OCI-M1 (cell line): ENCODE measurements at places on chromosomes 16 and 17.

- no peak for DNase-seq
These were observed 143.7 kb upstream of the RCVRN start for GRCh38 chr17:10048629-10049350.

- peak; percentile 53 for DNase-seq
These were observed 47.9 kb downstream of the NOL11 start for GRCh38 chr17:67765623-67766022.

DNA sequence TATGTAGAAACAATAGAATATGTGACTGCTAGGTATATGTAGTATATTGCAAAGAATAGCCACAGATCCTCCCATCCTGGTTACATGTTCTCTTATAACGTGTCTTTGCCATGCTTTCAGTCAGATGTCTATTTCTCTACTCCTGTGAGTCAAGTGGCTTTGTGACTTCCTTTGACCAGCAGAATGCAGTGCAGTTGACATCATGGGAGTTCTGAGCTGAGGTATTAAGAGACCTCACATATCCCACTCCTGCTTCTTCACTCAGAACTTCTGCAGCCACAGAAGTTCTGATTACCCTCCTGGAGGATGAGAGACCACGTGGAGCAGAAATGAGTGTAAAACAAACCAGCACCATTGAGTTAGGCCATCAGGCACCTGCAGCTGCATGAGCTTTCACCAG lies 222.5 kb downstream of the PRKCA start:
- no peak for DNase-seq

GRCh38 chr17:42613699-42614295 lies 4.3 kb downstream of the TUBG1 start:
- no peak for DNase-seq

GRCh38 chr17:77779711-77780539 lies 178.6 kb upstream of the TNRC6C start:
- DNase-seq, result no peak

GRCh38 chr17:71942626-71943025 lies 178.2 kb upstream of the SOX9 start:
- DNase-seq, result no peak

DNA sequence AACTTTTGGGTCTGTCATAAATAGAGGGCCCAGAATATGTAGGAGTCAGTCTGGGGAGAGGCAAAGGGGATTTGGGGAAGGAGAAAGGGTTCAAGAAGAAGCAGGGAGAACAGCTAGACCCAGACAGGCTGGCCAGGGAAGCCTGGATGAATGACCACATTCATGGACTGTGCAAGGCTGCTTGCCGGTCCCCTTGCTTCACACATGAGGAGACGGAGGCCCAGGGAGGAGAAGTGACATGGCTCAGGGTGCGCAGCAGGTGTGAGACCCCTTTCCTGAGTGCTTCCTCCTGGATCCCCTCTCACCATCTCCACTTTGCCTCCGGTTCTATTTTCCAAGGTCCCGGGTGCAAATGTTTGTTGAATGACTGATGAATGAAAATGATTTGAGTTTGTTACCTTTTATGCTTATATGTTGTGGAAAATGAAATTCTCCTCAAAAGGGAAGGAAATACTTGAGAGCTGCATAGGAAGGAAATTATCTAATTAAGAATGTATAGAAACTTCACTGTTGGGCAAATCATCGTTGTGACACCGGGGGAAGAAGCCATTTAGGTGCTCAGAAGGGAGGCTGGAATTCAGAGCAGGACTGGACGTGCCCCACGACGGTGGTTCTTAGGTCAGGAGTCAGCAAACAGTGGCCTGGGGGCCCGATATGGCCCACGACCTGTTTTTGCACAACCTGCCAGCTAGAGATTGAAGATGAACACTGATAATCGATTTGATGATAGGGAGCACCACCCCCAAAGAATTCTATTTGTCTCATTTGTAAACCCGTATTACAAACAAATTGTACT lies 559 bp downstream of the ITGAM start:
- DNase-seq, result no peak

DNA sequence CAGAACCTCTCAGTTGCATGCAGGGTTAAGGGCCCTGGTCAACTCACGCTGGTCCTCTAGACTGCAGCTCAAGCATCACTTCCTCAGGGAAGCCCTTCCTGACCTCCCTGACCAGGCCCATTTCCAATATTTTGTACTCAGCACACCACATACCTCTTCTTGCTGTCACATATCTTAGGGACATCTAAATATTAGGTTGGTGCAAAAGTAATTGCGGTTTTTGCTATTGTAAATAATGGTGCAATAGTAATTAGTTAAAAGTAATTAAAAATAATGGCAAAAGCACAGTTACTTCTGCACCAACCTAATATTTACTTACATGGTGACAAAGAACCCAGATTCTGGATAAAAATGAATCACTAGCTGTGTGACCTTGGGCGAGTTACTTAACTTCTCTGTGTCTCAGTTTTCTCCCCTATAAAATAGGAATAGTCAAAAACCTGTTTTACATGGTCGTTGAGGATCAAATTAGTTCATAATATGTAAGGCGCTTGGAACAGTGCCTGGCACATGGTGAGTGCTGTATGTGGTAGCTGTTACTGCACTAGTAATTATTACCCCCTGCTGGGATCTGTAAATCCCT lies 177.4 kb downstream of the PRKCB start:
- no peak for DNase-seq

DNA sequence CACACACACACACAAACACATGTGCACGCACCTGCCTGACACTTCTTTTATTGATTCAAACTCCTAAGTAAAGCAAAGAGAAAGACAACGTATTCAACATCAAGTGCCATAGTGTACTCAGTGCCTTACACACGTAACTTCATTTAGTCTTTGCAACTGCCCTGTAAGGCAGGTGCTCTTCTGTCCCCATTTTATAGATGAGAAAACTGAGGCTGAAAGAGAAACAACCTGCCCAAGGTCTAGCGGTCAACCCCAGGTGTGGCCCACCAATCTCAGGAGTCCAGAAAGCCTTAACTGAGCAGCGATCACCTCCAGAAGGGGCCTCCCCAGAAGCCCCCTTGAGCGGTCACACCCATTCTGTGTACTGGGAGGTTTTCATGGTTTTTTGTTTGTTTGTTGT lies 10.3 kb upstream of the GSG1L start:
- no peak for DNase-seq

DNA sequence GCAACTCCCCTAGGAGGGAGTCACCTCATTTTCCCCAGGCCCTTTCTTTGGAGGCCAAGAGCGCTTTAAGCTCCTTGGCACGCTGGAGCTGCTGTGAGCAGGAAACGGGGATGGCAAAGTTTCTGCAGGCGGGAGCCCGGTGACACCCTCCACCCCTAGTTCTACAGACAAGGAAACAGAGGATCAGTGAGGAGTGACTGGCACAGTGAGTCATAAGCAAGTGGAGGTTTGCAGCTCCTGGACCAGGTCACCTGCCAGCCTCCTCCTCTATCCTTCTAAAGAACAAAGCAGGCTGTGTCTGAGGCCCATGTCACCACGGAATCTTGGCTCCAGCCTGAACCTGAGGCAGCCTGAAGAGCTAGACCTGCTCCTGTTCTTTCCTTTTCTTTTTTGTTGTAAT lies 141.9 kb downstream of the TMEM132E start:
- DNase-seq, result no peak

GRCh38 chr17:75459246-75459589 lies 2.8 kb downstream of the TMEM94 start:
- DNase-seq, result no peak

DNA sequence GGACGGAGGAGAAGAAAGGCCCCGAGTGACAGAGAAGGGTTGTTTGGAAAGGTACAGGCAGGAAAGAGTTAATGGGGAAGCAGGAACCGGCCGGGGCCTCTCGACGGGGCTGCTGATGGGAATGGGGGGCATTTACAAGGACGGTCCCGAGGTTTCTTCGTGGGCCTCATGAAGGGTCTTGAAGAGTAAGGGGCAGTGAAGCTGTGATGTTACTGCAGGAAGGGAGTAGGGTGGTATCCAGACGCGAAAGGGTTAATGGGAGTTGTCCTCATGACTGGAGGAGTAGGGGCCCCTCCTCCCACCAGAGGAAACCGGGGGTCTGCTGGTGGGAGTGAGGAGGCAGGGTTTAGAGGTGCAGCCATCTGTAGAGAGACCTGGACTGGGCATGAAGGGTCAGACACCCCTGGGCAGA lies 481 bp downstream of the PDK2 start:
- DNase-seq, result no peak

DNA sequence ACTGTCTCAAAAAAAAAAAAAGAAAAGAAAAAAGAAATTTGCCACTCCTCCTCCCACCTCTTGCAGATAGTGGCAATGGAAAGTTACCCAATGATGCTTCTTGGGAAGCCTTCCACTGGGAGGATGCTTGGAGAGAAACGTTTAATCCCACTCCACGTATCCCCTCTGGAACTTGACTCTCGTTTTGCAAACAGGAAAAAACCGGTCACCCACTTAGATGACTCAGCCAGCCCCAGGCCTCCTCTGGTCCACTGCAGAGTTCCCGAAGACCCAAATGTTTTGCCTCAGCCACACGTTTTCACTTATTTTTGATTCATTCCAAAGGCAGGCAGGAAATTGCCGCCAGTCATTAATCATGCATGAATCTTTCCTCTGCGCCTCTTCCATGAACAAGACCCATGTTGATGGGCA lies 9.3 kb upstream of the TNFRSF17 start:
- no peak for DNase-seq

GRCh38 chr17:82892899-82893565 lies 53.2 kb upstream of the ZNF750 start:
- DNase-seq, result no peak
